Forelimb muscle (tissue), 1 donor: ENCODE measurements at places on chromosomes 7 and 10.

GRCh38 chr10:16891375-16892313 is 74.4 kb upstream of the RSU1 start:
- no peak for DNase-seq

- DNase-seq, result no peak
These were observed 65.8 kb upstream of the GLCCI1 start for GRCh38 chr7:7902845-7903244.

DNA sequence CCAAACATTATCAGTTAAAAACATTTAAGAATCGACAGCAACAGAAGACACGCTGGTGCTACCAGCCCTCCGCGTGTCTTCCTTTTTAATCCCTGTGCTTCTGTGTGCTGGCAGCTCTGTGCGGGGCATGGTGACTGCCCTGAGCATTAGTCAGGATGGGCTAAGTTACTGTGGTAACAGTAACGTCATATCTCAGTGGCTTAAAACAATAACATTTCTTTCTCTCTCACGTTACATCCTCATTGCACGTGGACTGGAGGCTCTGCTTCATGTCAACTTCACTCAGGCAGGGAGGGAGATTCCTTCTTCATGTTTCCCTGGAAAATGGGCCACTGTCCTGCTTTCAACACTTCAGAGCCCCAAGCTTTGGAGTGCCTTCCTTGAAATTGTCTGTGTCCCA is 378.5 kb downstream of the CCSER2 start:
- no peak for DNase-seq

DNA sequence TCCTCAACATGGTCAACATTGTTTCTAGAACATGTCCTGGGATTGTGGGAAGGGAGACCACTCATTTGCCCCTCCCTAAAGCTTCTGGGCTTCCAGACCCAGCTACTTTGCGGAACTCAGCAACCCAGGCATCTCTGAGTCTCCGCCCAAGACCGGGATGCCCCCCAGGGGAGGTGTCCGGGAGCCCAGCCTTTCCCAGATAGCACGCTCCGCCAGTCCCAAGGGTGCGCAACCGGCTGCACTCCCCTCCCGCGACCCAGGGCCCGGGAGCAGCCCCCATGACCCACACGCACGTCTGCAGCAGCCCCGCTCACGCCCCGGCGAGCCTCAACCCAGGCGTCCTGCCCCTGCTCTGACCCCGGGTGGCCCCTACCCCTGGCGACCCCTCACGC is at the start of gene EPO:
TSS of gene EPO (plus strand) at position 190 of the 392 bp plus-strand sequence. CDS start 513 bp downstream, outside the sequence.
- no peak for DNase-seq

DNA sequence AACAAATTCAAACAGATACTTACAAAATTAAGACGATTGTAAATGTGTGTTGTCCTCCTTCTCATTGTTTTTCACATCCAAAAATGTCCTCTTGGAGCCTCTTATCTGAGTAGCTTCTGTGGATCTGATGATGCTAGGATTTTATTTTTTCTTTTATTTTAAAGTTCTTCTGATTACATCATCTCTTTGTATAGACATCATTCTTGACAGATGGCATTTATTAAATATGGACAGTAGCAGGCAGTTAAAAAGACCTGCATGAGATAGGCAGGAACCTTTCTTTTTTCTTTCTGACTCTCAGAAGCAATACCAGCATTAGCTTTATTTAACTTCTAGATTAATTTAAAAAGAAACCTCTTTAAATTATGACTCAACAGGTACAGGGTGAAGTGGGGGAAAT is at the start of gene RPA3:
TSS of gene RPA3 (minus strand) at position 116 of the 400 bp plus-strand sequence. CDS start 78,189 bp downstream, outside the sequence.
- no peak for DNase-seq

GRCh38 chr7:137635874-137636273 is 210.9 kb downstream of the DGKI start:
- no peak for DNase-seq
